ENCODE measurements at places on chromosomes 4 and X.

DNA sequence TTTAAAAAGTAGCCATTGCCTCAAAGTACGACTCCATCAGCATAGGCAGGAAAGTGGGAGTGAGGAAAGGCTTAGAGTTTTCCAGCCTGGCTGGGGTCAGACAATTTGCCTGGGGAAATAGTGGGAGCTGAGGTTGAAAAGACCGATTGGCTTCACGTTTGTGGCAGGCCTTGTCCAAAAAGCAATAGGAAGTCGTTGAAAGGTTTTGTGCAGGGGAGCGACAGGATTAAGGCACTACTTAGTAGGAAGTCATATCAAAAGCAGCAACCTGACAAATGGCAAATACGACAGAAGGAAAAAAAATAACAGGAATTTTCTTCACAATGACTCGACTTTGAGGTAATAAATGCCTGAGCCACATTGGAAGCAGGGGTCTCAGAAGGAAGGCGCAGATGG is 691 bp upstream of the EREG start:
- DNase-seq, result no peak

GRCh38 chr4:183637461-183637860 is 21.5 kb downstream of the RWDD4 start:
- no peak for DNase-seq

DNA sequence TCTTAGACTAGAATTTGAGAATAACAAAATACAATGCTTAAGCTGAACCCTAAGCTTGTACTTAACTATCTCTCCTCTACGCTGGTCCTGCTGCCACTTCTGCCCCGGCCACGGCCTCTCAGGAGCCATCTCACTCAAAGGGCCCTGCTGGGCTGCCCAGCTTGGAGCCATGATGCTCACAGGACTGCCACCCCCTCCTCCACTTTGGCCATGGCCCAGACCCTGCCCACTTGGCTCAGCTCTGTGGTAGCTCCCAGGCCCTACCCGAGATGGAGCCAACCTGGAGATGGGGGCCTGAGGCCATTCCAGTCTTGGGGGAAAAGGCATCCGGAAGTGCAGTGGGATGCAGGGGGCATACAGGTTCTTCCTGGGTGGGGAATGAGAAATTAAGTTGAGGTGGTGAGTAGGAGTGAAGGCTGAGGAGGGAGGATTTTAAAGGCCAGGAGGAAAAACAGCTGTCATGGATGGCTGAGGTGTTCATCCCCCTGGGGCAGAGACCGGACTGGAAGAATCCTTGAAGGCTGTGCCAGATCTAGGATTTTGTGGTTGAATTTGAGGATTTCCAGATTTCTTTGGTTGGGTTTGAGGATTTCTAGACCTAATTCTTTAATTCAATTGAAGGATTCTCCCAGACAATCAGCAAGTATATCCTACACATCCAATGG is 824 bp downstream of the SASH3 start:
- no peak for DNase-seq

- DNase-seq, result no peak
Observed at GRCh38 chrX:67503453-67503852, 40.4 kb upstream of the AR start.

DNA sequence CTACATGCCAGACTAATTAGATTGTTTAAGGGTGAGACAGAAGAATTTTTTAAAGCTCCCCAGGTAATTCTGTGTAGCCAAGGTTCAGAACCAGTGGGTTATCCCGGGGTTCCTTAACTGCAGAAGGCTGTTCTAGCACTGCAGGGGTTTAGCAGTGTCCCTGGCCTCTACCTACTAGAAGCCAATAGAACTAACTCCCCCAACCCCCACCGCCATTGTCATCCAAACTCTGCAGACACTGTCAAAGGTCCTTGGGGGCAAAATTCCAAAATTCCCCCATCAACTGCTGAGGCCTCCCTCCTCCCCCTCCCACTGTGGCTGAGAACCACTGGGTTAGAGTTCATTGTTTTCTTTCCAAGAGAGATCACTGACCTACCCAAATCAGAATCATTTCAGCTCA is 66.4 kb downstream of the MOSPD2 start:
- no peak for DNase-seq

Data from globus pallidus (tissue), 1 donor.